Astrocyte of the cerebellum (primary cell): ENCODE measurements at places on chromosomes 16 and 17.

- no peak for DNase-seq
Measured at GRCh38 chr16:89453501-89454321, 36.6 kb downstream of the ANKRD11 start.

DNA sequence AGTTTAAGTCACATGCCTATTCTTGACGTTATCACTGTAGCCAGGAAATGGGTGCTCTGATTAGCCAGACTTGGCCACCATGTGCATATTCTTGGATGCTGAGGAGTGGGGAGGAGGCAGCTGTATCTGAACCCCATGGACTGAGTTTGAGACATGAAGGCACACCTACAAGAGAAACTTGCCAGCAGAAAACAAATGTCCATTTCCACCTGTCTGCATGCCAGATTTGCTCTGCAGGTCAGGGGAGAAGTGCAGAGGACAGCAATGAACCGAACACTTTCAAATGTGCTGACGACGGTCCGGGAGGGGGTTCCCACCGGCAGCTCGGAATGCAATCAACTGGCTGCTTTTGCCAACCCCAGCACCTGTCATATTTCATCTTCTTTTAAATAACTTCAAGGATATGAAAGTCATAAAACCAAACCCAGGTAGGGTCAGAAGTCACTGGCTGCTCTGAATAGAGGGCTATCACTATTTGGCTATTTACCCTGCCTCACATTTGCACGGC lies 287.8 kb upstream of the N4BP1 start:
- DNase-seq, result no peak

GRCh38 chr16:59469266-59469665 lies 735.1 kb upstream of the GOT2 start:
- no peak for DNase-seq

DNA sequence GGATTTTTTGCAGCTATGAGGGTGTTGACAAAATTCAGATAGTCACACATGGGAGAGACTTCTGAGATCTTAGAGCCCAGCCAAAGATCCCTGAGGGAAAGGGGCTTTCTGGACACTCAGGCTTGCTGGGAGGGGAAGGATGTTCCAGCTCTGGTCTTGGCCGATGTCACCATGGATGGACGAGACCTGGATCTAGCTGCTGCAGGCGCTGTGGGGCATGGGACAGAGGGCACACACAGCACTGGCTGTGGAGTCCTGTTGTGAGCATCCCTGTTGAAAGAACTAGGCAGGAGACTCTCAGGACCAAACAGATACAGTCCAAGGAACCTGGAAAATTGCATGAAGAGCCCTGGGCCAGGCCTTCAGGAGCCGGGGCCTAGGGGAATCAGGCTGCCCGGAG lies 80.1 kb upstream of the SDK2 start:
- no peak for DNase-seq

DNA sequence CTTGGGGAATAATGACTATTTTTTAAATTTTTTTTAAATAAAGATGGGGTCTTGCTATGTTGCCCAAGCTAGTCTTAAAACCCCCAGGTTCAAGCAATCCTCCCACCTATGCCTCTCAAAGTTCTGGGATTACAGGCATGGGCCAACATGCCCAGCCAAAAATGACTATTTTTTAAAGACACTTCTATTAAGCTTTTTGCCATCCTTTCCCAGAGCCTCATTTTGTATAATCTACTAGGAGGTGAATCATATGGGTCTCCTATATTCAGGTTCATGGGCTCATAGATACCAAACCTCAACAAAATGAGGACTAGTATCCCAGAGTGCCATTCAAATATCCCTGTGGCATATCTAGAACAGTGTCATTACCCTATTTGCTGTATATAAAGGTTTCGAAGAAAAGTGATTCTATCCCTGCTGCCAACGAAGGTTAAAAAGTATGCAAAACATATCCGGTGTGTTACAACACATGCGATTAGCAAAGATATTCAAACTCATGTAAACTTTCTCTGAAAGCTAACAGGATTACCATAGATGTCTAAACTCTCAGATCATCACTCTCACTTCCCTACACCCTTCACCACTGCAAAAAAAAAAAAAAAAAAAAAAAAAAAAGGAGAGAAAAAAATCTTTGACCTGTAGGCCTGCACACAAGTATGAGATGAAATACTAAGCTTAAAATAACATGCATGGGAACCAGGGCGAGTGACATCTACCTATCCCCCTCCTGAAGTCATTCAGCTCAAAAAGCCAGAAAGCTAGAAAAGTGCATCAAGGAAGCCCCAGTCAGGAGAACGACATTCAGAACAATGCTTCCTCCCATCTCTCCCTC lies 23.5 kb downstream of the XPO6 start:
- DNase-seq, result no peak

DNA sequence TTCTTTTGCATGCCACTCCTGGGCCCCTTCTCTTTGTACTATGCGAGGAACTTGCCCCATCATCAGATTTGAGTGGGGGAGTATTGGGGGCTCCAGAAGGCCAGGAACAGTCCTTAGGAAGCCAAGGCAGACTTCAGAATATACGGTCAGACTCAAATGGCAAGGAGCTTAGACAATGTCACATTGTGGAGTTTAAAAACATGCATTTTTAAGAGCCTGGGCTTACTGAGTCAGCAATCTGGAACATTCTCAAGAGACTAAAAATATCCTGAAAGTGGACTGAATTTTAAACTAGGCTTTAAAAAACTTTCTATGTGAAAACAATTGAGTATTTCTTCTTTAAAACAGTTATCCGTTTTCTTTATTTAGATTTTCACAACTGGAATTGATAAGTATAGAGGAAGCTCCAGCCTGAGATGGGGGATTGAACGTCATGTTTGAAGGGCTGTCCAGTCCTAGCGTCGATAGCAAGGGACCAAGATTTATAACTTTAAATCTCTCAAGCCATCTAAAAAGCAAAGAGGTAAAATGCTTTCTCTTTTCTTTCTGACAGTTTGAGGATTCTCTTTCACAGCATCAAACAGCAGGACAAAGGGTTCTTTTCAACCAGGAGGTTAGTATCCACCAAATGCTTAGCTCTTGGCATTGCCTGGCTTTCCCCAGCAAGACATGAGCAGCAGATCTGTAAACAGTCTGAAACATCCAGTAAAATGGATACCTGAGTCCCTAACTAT lies 45.8 kb upstream of the CDRT4 start:
- DNase-seq, result peak; percentile 13

GRCh38 chr17:44209786-44210341 lies 9.6 kb downstream of the UBTF start:
- DNase-seq, result no peak

- no peak for DNase-seq
Measured at GRCh38 chr17:45437465-45438283, 5.0 kb upstream of the ARHGAP27 start.

DNA sequence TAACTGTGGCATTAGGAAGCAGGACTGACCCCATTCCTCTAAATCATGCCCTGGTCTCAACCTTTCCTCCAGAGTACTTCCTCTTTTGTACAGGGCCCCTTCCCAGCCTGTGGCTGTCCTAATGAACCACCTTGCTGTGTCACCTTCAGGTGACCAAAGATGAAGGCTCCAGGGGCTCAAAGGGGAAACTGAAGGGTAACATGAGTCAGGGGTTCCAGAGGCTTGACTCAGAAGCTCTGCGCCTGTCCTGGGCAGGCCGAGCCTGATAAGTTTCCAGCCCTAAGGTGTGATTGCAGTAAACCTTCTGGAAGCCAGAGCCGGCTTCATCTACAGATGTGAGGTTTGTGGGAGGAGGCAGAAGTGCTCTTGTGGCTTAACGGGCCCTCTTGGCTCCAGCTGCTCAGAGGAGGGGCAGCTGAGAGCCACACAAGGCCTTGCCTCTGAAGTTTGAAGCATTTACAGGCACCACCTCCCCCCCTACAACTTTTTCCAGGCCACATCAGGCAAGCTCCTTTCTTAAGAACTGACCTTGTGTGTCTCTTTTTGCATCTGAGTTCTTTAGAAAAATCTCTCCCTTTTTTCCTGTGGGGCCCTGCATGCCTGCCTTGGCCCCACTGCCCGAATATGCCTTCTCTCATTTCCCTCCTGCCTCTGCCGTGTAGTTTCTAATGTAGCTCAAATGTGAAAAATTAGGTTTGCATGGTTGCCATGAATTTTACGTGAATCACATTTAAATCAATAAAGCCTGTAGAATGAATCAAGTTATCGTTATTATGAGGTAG lies 149.9 kb downstream of the CLEC16A start:
- DNase-seq, result no peak

- no peak for DNase-seq
Measured at GRCh38 chr16:87661561-87661960, 59.3 kb downstream of the JPH3 start.

GRCh38 chr17:13027246-13027645 lies 9.4 kb upstream of the ELAC2 start:
- DNase-seq, result no peak

- no peak for DNase-seq
Measured at GRCh38 chr16:88769617-88770460, 15.2 kb downstream of the PIEZO1 start.

- DNase-seq, result no peak
Measured at GRCh38 chr17:74515941-74516340, 15.3 kb downstream of the CD300LB start.

- no peak for DNase-seq
Measured at GRCh38 chr17:41571561-41572434, at the start of gene KRT9. TSS of gene KRT9 (minus strand) at chr17:41572059. CDS start at chr17:41571992, 67 bp downstream.

GRCh38 chr17:81976332-81977210 lies 858 bp upstream of the ASPSCR1 start:
- DNase-seq, result no peak

- DNase-seq, result no peak
Measured at GRCh38 chr16:54647216-54647615, 283.4 kb upstream of the IRX5 start.

GRCh38 chr16:2779151-2779920 lies 2.3 kb upstream of the ELOB start:
- no peak for DNase-seq

GRCh38 chr17:82477934-82478333 lies 19.4 kb downstream of the NARF start:
- DNase-seq, result no peak

- no peak for DNase-seq
Measured at GRCh38 chr16:4049031-4049430, 67.2 kb downstream of the ADCY9 start.

GRCh38 chr16:10098991-10099390 lies 83.2 kb downstream of the GRIN2A start:
- no peak for DNase-seq

- DNase-seq, result no peak
Measured at GRCh38 chr17:55772086-55772485, 21.2 kb downstream of the PCTP start.

GRCh38 chr17:4332296-4332970 lies 34.0 kb downstream of the UBE2G1 start:
- no peak for DNase-seq

- no peak for DNase-seq
Measured at GRCh38 chr17:47733674-47734410, 806 bp downstream of the TBX21 start.

DNA sequence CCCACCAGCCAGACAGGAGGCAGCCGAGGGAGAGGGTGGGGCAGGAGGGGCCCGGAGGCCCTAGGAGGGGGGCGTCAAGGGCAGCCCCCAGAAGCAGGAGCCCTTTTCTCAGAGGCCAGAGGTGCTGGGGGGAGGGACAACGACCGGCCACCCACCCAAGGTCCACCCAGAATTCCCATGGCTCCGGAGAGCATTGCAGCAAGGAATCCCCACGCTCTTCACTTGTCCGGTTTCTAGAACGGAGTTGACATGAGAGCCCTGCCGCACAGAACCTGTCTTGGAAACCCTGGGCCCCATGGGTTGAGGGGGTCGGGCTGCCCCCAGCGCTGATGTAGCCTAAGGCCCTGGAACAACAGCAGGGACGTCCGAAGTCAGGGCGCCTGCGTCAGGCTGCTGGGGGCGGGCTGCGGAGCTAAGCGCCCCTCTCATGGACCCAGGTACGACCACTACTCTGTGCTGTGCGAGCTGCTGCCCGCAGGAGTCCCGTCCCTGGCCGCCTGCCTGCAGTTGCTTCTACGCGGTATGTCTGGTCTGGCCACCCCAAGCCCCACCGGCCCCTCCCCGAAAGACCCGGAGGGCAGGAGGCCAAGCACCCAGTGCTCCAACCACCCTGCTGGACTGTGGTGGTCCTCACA lies 11.2 kb downstream of the CYBC1 start:
- DNase-seq, result no peak

GRCh38 chr17:27564463-27564862 lies 66.5 kb upstream of the LGALS9 start:
- DNase-seq, result no peak

DNA sequence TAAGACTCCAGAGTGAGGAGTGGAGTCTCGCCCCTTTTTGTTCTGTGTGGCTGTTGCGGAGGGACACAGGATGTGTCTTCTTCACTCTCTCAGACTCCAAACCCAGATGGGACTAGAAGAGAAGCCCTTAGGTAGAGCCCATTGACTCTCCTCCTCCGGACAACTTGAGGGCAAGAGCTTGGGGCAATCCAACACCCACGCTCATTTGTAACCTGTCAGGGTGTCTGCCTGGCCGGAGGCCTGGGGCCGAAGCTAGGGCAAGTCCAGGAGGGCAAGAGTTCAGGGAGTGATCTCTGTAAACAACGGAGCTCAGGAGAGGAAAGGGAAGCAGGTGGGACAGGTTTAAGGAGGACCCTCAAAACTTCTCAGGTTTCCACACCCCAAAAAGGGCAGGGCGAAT lies 1.4 kb upstream of the HOXB1 start:
- no peak for DNase-seq

DNA sequence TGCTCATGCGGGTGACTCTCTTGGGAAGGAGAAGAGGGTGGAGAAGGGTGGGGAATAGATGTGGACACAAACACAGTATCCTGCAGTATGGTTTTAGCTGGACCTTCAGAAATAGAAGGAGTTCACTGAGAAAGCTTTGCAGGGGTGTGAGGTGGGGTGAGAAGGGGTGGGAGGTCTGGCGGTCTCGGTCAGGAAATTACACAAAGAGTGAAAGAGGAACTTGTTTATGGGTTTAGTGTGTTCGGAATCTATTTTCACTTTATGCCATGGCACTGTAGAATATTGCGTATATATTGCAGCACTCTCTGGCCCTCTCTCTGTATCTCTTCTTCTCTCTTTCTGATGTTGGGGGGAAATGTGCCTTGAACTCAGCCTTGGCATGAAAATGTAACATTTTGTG lies 148.2 kb upstream of the GOT2 start:
- no peak for DNase-seq

DNA sequence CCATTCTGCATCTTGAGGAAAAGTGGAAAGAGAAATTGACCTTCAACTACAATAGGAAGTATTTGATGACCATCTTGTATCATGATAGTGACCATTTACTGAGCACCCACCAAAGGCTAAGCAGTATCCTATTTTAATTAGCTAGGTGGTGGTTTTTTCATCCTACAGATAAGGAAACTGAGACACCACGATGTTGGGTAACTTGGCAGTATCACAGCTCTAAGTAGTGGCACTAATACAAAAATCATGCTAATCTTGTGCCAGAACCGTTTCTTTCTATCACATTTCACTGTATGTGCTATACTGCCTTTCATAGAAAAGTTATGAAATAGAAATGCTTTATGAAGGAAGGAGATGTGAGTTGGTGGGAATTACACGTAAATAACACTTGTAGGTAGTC lies 2.3 kb downstream of the EVI2B start:
- DNase-seq, result no peak

GRCh38 chr16:27977966-27978365 lies 85.5 kb downstream of the GSG1L start:
- no peak for DNase-seq
